ENCODE measurements at places on chromosomes 13 and 19. TPM values are rescaled to one million over a fixed set of nuclear protein-coding genes. Genes with fewer than 3 reads are reported as not detected.

GPC5 gene
- total RNA-seq: 4.0 TPM

CYSLTR2 gene
- not detected for total RNA-seq

PPP2R1A gene
- total RNA-seq: 337 TPM

PSG2 gene
- total RNA-seq: not detected

MCEMP1 gene
- not detected for total RNA-seq

AMH gene
- total RNA-seq: 2.1 TPM
